ENCODE measurements at places on chromosomes 3 and 15. TPM values are rescaled to one million over a fixed set of nuclear protein-coding genes. Genes with fewer than 3 reads are reported as not detected.

CRABP1 gene
- total RNA-seq, result not detected

CYP11A1 gene
- not detected for total RNA-seq

- DNase-seq, result no peak
These were observed 11.3 kb downstream of the CX3CR1 start for GRCh38 chr3:39268549-39268900.

- no peak for DNase-seq
These were observed 267.0 kb upstream of the UMPS start for GRCh38 chr3:124463234-124463633.

PLA2G4E gene
- total RNA-seq, result not detected

DUOXA2 gene
- not detected for total RNA-seq

KIF7 gene
- total RNA-seq, result 11.3 TPM

- DNase-seq, result no peak
These were observed 79.8 kb downstream of the CRTC3 start for GRCh38 chr15:90609242-90610180.

CNTN3 gene
- not detected for total RNA-seq

DNA sequence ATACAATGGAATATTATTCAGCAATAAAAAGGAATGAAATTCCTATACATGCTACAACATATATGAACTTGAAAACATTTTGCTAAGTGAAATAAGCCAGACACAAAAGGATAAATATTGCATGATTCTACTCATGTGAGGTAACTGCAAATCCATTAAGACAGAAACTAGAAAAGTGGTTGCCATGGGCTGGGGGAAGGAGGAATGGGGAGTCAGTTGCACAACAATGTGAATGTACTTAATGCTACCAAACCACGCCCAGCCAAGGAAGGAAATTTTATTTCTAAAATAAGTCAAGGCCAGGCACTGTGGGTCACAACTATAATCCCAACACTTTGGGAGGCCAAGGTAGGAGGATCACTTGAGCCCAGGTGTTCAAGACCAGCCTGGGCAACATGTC is 9.8 kb upstream of the GMPPB start:
- DNase-seq, result no peak

DNA sequence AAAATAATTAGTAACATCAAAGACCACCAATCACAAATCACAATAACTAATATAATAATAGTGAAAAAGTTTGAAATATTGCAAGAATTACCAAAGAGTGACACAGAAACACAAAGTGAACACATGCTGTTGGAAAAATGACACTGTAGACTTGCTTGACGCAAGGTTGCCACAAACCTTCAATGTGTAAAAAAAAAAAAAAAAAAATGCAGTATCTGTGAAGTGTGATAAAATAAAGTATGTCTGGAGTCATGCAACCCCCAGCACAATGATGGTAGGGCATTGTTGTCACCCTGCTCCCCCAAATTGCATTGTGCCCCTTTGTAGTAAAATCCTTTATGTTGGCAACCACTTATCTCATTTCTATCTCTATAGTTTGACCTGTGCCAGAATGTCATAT is 190.6 kb downstream of the PLCL2 start:
- DNase-seq, result no peak

CHCHD6 gene
- 13.4 TPM for total RNA-seq

- peak; percentile 12 for DNase-seq
These were observed 12.5 kb upstream of the TCAIM start for GRCh38 chr3:44326019-44326418.

- DNase-seq, result no peak
These were observed 29.7 kb downstream of the TCF12 start for GRCh38 chr15:56948000-56948763.

DNA sequence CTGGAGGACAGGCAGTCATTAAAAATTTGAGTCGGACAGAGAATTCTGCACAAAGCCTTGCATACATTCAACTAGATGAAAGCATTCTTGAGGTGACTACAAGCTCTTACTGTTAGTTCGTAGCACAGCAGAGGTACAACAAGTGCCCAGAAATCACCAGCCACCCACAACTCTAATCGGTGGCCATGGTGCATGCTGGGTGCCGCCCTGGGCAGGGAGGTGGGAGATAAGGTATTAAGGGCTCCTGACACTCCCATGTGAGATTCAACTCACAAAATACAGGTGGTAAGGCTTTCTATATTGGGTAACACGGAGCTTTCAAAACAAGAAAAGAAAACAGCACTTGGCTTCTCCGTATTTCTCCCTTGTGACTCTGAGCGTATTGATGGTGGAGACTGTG is 66.0 kb downstream of the MEIS2 start:
- no peak for DNase-seq

- DNase-seq, result no peak
These were observed 41.4 kb downstream of the ROBO2 start for GRCh38 chr3:77081240-77081661.

- DNase-seq, result no peak
These were observed 14.3 kb upstream of the TNFAIP8L3 start for GRCh38 chr15:51108933-51109550.

CLEC3B gene
- not detected for total RNA-seq

GRCh38 chr3:69091389-69092029 is 6.8 kb downstream of the ARL6IP5 start:
- no peak for DNase-seq

SLC28A2 gene
- total RNA-seq, result not detected

DNA sequence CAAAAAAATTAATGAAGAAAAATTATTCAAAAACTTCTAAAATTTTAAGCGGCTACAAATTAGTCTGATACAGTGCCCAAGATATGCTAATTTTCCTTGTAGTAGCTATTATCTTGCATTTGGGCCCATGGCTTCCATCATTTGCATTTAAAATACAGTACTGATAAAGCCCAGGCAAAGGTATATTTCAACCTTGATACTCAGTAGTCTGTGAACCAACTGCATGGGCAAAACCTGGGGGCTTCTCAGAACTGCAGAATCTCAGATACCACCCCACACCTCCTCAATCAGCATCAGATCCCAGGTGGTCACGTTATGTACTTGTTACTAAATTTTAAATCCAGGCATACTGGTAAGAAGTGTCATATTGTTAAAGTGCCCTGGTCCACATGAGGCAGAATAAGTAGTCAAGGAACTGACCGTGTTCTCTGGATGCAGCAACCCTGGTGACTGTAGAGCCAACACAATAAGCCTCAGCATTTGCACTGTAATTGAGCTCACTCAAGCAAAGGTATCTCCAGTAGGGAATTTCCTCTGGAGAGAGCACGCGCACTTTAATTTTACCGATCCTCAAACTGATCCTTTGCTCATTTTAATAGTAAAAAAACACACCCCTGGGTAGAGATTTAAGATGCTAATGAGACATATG is 31.9 kb downstream of the ZNF385D start:
- DNase-seq, result no peak

- DNase-seq, result no peak
These were observed 352 bp upstream of the TMF1 start for GRCh38 chr3:69052472-69052898.

DNA sequence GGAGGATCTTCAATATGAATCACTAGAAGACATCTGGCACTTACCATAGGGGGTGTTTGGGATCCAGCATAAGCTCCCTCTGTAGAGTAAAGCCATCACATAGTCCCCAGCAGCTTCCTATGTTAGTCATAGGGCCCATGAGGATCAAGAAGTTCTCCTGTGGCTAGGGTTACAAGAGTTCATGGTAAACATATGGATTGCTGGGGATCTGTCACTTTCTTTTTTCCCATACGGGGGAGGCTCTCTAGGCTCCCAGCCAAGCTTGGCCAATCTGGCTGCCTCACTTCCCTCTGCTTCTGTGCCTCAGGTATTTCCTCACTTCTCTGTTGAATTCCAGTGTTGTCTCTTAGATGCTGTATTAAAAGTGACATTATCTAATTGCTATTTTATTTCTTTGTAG is 597.9 kb downstream of the PDCD6IP start:
- no peak for DNase-seq

NR2E3 gene
- 0.25 TPM for total RNA-seq

GRCh38 chr3:108218811-108219210 is 3.4 kb downstream of the IFT57 start:
- no peak for DNase-seq

WDR72 gene
- total RNA-seq, result not detected

DNA sequence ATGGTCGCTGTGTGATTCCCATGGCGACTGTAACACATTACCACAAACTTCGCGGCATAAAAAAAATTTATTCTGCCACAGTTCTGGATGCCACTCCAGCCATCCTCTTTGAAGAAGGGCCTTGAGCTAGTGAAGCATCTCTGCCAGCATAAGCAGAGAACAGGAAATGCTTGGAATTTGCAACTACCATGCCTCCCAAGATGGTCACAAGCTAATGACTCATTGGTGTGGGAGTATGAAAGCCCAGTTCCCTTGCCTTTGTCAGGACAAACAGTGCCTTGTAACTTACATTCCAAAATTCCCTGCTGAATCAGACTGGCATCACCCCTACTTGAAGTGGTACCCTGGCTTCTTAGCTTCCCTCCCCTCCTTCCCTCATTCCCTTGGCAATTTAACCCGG is 129.7 kb downstream of the PROS1 start:
- DNase-seq, result peak; percentile 25

TRAK1 gene
- total RNA-seq, result 66.6 TPM

- DNase-seq, result no peak
These were observed 309.8 kb upstream of the MANF start for GRCh38 chr3:51075221-51075775.

DNA sequence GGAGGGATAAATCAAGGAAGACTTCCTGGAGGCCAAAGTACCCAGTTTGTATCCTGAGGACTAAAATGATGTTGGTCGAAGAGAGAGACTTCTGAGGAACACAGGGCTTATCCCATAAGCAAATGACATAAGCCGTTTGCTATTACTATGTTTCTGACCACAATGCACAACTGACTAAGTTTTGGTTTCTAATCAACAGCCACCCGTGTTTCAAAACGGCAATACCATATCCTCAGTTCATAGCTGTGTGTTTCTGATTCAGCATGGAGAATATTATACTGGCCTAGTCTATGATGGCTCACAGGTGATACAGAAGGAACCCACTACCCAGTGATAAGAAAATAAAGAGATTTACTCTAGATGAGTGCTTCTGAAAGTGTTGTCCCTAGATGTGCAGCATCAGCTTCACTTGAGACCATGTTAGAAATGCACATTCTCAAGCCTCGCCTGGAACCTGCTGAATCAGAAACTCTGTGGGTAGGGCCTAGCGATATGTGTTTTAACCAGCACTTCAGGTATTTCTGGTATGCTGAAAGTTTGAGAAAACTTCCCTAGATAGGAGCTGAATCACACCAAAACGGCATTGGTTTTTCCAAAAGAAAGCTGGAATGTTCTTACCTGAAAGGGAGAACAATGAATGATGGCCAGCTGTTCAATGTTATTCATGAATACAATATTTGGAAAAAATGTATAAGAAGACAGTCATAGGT is 639.7 kb upstream of the NR2F2 start:
- DNase-seq, result no peak

LTK gene
- total RNA-seq, result 0.21 TPM

DNA sequence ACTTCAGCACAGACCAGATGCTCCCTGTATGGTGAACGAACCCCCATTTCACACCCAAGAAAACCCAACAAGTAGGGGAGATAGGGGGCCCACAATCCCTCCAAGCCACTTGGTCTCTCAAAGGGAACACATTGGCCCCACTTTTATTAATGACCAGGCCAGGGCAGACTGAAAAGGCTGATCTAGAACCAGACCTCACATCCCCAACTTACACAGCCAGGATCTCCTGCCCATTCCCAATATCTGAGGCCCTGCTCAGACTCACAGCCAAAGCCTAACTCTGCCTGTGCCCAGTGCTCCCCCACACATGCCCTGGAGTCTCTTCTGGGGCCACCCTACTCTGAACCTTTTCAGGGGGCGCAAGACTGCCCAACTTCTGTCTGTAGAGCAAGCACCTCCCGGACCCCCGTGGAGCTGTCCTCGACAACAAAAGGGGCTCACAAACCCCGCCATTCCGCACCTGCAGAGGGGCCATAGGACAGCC is 1.8 kb downstream of the PLXNB1 start:
- no peak for DNase-seq

MFGE8 gene
- 108 TPM for total RNA-seq

DNA sequence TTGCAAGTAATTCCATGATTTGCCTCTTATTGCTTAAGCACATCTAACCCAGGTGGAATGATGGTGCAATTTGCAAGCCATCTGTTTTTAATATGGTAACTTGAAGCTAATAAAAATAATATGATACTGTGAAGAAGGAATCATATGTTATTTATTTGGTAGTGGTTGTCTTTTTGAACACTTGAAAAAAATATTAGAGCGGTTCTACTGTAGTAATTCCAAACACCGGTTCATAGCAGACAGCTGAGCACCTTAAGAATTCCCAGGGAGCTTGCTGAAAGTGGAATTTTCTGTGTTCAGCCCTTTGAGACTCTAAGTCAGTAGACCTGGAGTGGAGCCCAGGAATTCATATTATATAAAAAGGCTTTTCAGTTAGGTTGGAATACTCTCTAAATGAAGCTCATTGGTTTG is 687.4 kb downstream of the EDEM1 start:
- no peak for DNase-seq

GRCh38 chr15:92277776-92278175 is 115.9 kb upstream of the ST8SIA2 start:
- DNase-seq, result no peak

TPRG1 gene
- not detected for total RNA-seq

DNA sequence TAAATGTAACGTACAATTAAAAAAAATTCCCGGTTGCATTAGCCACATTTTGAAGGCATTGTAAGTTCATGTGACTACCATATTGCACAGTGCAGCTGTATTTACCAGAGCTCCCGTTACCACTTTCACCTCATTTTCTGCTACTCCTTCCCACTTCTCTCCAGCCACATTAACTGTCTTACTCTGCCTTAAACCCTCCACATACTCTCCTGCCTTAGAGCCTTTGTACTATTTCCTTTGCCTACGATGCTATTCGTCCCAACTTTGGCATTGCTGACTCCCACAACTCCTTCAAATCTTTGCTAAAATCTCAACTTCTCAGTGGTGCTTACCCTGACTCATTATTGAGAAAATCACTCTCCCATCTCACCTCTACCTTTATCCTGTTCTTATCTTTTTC is 115.2 kb downstream of the CADM2 start:
- DNase-seq, result no peak

GRCh38 chr3:62602987-62603386 is 229.6 kb upstream of the FEZF2 start:
- DNase-seq, result peak; percentile 22

PRSS50 gene
- total RNA-seq, result not detected

Data from endothelial cell of umbilical vein (primary cell).